CD14-positive monocyte (primary cell): ENCODE measurements at places on chromosomes 12 and 14.
A peak's percentile ranks its signal among the peaks of the same experiment; 100 is the strongest.

DNA sequence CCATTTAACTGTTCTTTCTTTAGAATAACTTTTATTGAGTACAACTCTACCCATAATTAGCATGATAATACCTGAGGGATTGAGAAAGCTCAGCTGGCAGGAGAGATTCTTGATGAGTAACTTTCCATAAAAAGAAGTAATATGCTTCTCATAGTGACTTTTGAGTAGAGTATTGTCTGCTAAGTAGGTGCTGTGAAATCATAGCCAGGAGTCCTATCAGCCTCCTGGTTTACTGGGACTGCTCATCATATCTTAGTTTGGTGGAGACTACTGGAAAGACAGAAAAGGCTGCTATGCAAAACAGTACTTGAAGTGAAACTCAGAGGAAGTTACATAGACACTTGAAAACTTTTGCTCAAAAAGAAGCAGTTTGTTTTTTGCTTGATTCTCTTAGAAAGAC is 113.3 kb upstream of the ATP2B1 start:
- no peak overlapping the region for H3K4me3 ChIP-seq
- H3K27me3 ChIP-seq = no peaks in the 10 kb centered on the region
- H3K36me3 ChIP-seq = no peaks in the 10 kb centered on the region

DNA sequence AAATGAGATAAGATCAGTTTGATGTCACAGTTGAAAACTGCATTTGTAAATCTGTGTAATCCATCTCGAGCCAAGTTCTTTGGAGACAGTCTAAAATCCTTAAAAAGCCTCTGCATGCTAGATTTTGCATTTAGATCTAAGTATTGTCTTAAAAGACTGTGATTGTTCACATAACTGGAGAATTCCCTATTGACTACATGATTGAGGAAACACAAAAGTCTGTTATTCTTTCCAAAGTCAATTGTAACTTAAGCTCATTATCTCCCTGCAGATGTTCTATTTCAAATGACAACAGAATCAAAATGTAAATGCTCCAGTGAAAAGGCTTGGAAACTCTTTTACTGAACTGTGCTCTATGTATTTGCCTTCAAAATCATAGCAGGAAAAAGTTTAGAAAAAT is 77.8 kb downstream of the MYF5 start:
- no peak overlapping the region for H3K27ac ChIP-seq
- no peaks in the 10 kb centered on the region for H3K4me1 ChIP-seq
- DNase-seq = no peak
- H3K27me3 ChIP-seq = no peaks in the 10 kb centered on the region
- H3K4me3 ChIP-seq = no peak overlapping the region
- H3K36me3 ChIP-seq = peaks cover 36% of the 10 kb centered on the region

- H3K4me3 ChIP-seq = peak overlapping the region; percentile 16
- peaks cover 20% of the 10 kb centered on the region for H3K36me3 ChIP-seq
- DNase-seq = peak; percentile 96
Observed at GRCh38 chr12:11719678-11720099, 70.2 kb downstream of the ETV6 start.

GRCh38 chr12:41683513-41684240 is 461.0 kb downstream of the GXYLT1 start:
- H3K4me3 ChIP-seq = no peak overlapping the region
- no peaks in the 10 kb centered on the region for H3K4me1 ChIP-seq
- no peak overlapping the region for H3K27ac ChIP-seq
- H3K36me3 ChIP-seq = no peaks in the 10 kb centered on the region
- no peak for DNase-seq
- H3K27me3 ChIP-seq = no peaks in the 10 kb centered on the region

DNA sequence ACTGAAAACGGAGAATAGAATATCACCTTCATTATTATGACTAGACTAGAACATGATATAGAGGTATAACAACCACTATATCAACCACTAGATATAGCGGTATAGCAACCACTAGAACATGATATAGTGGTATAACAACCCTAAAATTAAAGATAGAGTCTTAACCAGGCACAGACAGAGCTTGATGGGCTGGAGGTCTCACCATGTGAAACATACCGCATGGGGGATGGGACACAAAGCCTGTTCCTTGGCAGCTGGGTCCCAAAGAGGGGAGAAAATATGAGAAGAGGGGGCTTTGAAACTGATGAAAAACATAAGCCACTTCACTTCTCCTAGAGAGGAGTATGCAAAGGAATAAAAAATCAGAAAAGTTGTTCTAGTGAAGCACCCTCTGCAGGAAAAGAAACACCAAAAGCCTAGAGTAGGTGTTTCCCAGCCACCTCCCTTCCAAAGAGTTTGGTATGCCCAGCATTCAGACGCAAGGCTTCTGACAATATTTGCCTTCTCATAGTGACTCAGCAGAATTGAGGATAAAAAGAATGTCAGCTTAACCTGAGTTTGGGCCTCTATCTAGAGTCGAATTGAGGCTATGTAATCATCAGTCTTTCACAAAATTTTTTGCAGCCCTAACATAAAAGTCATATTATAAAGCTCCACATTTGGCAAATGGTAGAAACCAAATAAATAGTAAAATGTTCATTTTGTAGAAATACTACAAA is 316.4 kb downstream of the NOVA1 start:
- no peak overlapping the region for H3K27ac ChIP-seq
- H3K4me1 ChIP-seq = no peaks in the 10 kb centered on the region
- DNase-seq = no peak
- H3K36me3 ChIP-seq = no peaks in the 10 kb centered on the region

GRCh38 chr12:1844223-1844622 is 23.9 kb downstream of the LRTM2 start:
- H3K27ac ChIP-seq = no peak overlapping the region
- H3K36me3 ChIP-seq = no peaks in the 10 kb centered on the region
- peaks cover 22% of the 10 kb centered on the region for H3K4me1 ChIP-seq

- no peak overlapping the region for H3K4me3 ChIP-seq
- no peaks in the 10 kb centered on the region for H3K27me3 ChIP-seq
- H3K27ac ChIP-seq = no peak overlapping the region
- H3K4me1 ChIP-seq = no peaks in the 10 kb centered on the region
- DNase-seq = no peak
Observed at GRCh38 chr12:105069936-105070702, 14.1 kb downstream of the ALDH1L2 start.

GRCh38 chr14:105067140-105067968 is 2.1 kb upstream of the GPR132 start:
- H3K27me3 ChIP-seq = no peaks in the 10 kb centered on the region
- DNase-seq = peak; percentile 56
- H3K4me1 ChIP-seq = peaks cover 87% of the 10 kb centered on the region
- peak overlapping the region; percentile 99 for H3K27ac ChIP-seq
- no peaks in the 10 kb centered on the region for H3K36me3 ChIP-seq
- no peak overlapping the region for H3K4me3 ChIP-seq

GRCh38 chr12:96206936-96207662 is 12.9 kb downstream of the ELK3 start:
- no peak overlapping the region for H3K4me3 ChIP-seq
- no peaks in the 10 kb centered on the region for H3K27me3 ChIP-seq
- no peak for DNase-seq
- peaks cover 12% of the 10 kb centered on the region for H3K36me3 ChIP-seq
- H3K27ac ChIP-seq = no peak overlapping the region

DNA sequence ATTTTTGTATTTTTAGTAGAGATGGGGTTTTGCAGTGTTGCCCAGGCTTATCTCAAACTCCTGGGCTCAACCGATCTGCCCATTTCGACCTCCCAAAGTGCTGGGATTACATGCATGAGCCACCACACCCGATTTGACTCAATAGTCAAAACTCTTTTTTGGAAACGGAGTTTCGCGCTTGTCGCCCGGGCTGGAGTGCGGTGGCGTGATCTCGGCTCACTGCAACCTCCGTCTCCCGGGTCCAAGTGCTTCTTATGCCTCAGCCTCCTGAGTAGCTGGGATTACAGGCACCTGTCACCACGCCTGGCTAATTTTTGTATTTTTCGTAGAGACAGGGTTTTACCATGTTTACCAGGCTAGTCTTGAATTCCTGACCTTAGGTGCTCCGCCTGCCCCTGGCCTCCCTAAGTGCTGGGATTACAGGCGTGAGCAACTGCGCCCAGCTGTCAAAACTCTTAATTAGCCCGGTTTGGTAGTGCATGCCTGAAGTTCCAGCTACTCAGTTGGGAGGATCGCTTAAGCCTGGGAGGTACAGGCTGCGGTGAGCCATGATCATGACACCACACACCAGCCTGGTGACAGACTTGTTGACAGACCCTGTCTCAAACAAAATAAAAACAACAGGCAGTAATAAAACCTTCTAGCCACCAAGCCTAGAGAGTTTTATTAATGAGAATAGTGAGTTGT is 12.4 kb downstream of the MED21 start:
- no peak overlapping the region for H3K27ac ChIP-seq
- H3K36me3 ChIP-seq = peaks cover 36% of the 10 kb centered on the region
- DNase-seq = no peak
- no peaks in the 10 kb centered on the region for H3K27me3 ChIP-seq
- H3K4me1 ChIP-seq = peaks cover 5% of the 10 kb centered on the region
- no peak overlapping the region for H3K4me3 ChIP-seq

DNA sequence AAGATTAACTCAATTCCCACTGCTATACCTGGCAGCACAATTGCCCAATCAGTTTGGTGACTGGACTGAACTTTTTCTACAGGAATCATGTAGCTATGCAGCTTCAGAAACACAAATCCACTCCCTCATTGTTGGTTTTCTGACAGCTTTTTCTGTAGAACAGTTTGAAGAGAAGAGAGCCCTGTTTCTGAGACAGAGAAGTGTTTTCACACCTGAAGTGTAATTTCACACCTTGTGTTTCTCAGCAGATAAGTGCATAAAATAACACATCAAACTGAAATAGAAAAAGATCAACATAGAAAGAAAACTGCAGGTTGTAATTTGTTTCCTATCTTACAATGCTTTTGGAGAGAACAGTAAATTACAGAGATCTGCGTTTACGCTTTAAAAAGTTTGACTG is 335.6 kb downstream of the SNAPC1 start:
- DNase-seq = no peak
- no peaks in the 10 kb centered on the region for H3K27me3 ChIP-seq
- H3K36me3 ChIP-seq = no peaks in the 10 kb centered on the region
- H3K4me3 ChIP-seq = no peak overlapping the region
- no peaks in the 10 kb centered on the region for H3K4me1 ChIP-seq

DNA sequence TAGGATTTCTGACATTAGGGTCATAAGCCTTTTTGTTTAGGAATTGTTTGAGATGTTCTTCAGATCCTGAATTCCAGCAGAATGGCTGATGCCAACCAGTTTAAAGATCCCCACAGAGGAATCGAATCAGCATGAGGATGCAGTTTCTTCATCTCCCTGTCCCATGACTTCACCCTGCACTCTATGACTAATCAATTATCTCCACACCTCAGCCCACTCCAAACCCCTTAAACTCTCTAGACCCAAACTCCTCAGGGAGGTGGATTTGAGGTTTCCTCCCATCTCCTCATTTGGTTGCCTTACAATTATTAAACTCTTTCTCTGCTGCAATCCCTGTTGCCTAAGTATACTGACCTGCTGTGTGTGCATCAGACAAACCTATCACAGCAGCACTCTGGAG is 86.5 kb upstream of the CRY1 start:
- no peaks in the 10 kb centered on the region for H3K27me3 ChIP-seq
- H3K36me3 ChIP-seq = no peaks in the 10 kb centered on the region
- H3K4me3 ChIP-seq = no peak overlapping the region
- H3K27ac ChIP-seq = no peak overlapping the region
- DNase-seq = no peak

- H3K27ac ChIP-seq = no peak overlapping the region
- DNase-seq = no peak
- H3K27me3 ChIP-seq = no peaks in the 10 kb centered on the region
- no peaks in the 10 kb centered on the region for H3K36me3 ChIP-seq
- no peaks in the 10 kb centered on the region for H3K4me1 ChIP-seq
Observed at GRCh38 chr12:41220931-41221330, 32.8 kb downstream of the PDZRN4 start.

DNA sequence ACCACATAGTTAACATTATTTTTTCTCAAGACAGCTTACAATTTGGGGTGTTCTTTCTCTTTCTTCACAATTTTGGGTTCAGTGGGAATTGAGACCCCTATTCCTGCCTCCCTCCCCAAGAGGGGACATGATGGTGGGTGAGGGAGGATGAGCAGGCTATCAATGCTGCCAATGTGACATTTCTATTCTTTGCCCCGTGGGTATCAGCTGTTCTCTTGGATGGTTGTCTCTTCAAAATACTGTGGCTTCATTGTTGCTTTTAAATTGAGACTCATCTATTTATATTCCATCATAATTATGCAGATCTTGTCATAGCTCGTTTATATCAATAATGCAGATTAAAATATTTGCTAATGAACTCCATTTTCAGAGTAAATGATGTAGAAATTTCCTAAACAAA is 56.5 kb upstream of the ANO4 start:
- H3K27ac ChIP-seq = no peak overlapping the region
- DNase-seq = no peak

GRCh38 chr14:71883094-71883493 is 49.1 kb upstream of the RGS6 start:
- no peak for DNase-seq
- no peaks in the 10 kb centered on the region for H3K27me3 ChIP-seq
- no peak overlapping the region for H3K4me3 ChIP-seq
- no peak overlapping the region for H3K27ac ChIP-seq
- H3K36me3 ChIP-seq = no peaks in the 10 kb centered on the region

DNA sequence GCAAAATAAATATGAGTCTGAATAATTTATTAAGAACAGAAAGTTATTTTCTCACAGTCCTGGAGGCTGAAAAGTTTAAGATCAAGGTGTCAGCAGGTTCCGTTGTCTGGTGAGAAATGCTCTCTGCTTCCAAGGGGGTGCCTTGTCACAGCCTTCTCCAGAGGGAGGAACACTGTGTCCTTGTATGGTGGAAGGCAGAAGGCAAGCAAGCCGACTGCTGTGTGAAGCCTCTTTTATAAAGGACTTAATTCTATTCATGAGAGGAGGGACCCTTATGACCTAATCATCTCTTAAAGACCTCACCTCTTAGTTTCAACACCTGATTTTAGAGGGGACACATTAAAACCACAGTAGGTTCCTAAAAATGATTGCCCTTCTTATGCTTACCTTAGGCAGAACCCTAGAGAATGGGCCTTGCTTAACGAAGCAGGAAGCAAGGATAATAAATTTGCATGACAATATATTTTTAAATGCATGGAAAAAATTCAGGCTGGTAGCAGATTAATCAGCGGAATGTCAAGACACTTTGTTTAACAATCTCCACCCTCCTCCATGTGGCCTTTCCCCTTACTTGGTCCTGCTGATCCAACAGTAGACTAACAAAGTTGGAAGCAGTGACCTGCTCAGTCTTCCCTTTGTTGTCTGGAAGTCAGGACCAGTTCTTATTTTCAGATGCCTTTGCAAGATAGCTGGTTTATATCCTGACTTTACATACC is 154.9 kb downstream of the DYRK2 start:
- H3K27ac ChIP-seq = no peak overlapping the region
- H3K27me3 ChIP-seq = no peaks in the 10 kb centered on the region
- no peak overlapping the region for H3K4me3 ChIP-seq

- no peak overlapping the region for H3K27ac ChIP-seq
- peaks cover 76% of the 10 kb centered on the region for H3K36me3 ChIP-seq
- no peak for DNase-seq
- H3K4me1 ChIP-seq = peaks cover under 1% of the 10 kb centered on the region
- H3K27me3 ChIP-seq = no peaks in the 10 kb centered on the region
- no peak overlapping the region for H3K4me3 ChIP-seq
Observed at GRCh38 chr12:3655328-3655900, 97.5 kb downstream of the CRACR2A start.

- peaks cover 29% of the 10 kb centered on the region for H3K4me1 ChIP-seq
- no peak within 1 kb of the TSS for H3K27ac ChIP-seq
- no peaks in the 10 kb centered on the region for H3K36me3 ChIP-seq
- peaks cover 58% of the 10 kb centered on the region for H3K27me3 ChIP-seq
Observed at GRCh38 chr14:24367514-24368211, at the start of gene NFATC4. Gene NFATC4 (plus strand): TSS chr14:24368184. CDS start chr14:24368341, 157 bp downstream.

GRCh38 chr12:85610194-85610593 is 226.0 kb downstream of the RASSF9 start:
- no peak for DNase-seq
- H3K27me3 ChIP-seq = no peaks in the 10 kb centered on the region
- no peaks in the 10 kb centered on the region for H3K36me3 ChIP-seq
- H3K4me3 ChIP-seq = no peak overlapping the region
